ENCODE measurements at places on chromosomes 3 and 15. TPM values are rescaled to one million over a fixed set of nuclear protein-coding genes. Genes with fewer than 3 reads are reported as not detected.

The IL5RA gene
- not detected for total RNA-seq

The ANKRD63 gene
- not detected for total RNA-seq

The TOPAZ1 gene
- total RNA-seq: not detected

The CRABP1 gene
- 803 TPM for total RNA-seq

The PYGO1 gene
- total RNA-seq: 32.2 TPM

- H3K36me3 ChIP-seq: peaks cover 13% of the 10 kb centered on the region
- H3K27me3 ChIP-seq: no peaks in the 10 kb centered on the region
- peaks cover 5% of the 10 kb centered on the region for H3K4me1 ChIP-seq
- peak; percentile 26 for DNase-seq
Measured at GRCh38 chr3:17894434-17895060, 152.1 kb upstream of the TBC1D5 start.

GRCh38 chr15:66630801-66631351 is 65.1 kb upstream of the LCTL start:
- H3K27me3 ChIP-seq: no peaks in the 10 kb centered on the region
- no peak overlapping the region for H3K4me3 ChIP-seq
- no peak overlapping the region for H3K27ac ChIP-seq
- no peaks in the 10 kb centered on the region for H3K36me3 ChIP-seq
- no peak for DNase-seq

- H3K27ac ChIP-seq: no peak overlapping the region
- H3K4me3 ChIP-seq: no peak overlapping the region
- H3K4me1 ChIP-seq: no peaks in the 10 kb centered on the region
- no peak for DNase-seq
- no peaks in the 10 kb centered on the region for H3K27me3 ChIP-seq
Measured at GRCh38 chr3:75985432-75985831, 200.1 kb upstream of the ZNF717 start.

GRCh38 chr3:119630128-119630879 is 30.1 kb downstream of the POPDC2 start:
- H3K27ac ChIP-seq: peak overlapping the region; percentile 28
- no peak overlapping the region for H3K4me3 ChIP-seq
- H3K27me3 ChIP-seq: peaks cover 2% of the 10 kb centered on the region
- peaks cover 4% of the 10 kb centered on the region for H3K4me1 ChIP-seq

GRCh38 chr15:100349321-100349695 is 7.5 kb upstream of the ADAMTS17 start:
- DNase-seq: no peak
- H3K4me1 ChIP-seq: peaks cover 12% of the 10 kb centered on the region
- H3K36me3 ChIP-seq: peaks cover 2% of the 10 kb centered on the region

GRCh38 chr3:32449691-32450090 is 53.0 kb downstream of the CMTM6 start:
- H3K27ac ChIP-seq: peak overlapping the region; percentile 69
- no peaks in the 10 kb centered on the region for H3K27me3 ChIP-seq
- no peak for DNase-seq
- H3K4me3 ChIP-seq: no peak overlapping the region

- H3K36me3 ChIP-seq: peaks cover 5% of the 10 kb centered on the region
- H3K27ac ChIP-seq: no peak overlapping the region
- H3K4me1 ChIP-seq: peaks cover 23% of the 10 kb centered on the region
- no peak overlapping the region for H3K4me3 ChIP-seq
Measured at GRCh38 chr15:25688166-25688565, 175.0 kb downstream of the ATP10A start.

GRCh38 chr3:161557445-161558150 is 61.0 kb downstream of the OTOL1 start:
- H3K36me3 ChIP-seq: no peaks in the 10 kb centered on the region
- H3K4me3 ChIP-seq: no peak overlapping the region
- H3K27me3 ChIP-seq: no peaks in the 10 kb centered on the region
- DNase-seq: no peak
- H3K27ac ChIP-seq: peak overlapping the region; percentile 31

GRCh38 chr3:152915695-152916094 is 80.8 kb downstream of the P2RY1 start:
- no peak for DNase-seq
- no peak overlapping the region for H3K4me3 ChIP-seq
- no peaks in the 10 kb centered on the region for H3K4me1 ChIP-seq
- no peak overlapping the region for H3K27ac ChIP-seq
- no peaks in the 10 kb centered on the region for H3K36me3 ChIP-seq

DNA sequence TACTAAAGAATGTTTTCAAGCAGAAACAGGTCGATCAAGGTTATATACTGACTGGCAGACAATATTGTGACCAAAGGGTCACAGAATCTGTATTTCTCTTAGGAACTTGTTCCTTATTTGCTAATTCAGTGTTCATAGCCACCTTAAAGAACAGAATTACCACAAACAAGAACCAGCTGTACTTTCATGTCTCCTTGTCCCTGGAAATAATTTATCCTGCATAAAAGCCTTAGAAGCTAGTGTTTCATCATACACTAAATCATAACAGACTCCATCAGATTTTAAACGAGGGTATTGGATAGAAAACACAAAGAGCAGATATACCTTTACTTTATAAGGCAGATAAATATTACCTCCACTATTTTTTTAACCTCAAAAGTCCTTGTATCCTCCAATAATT is 6.4 kb downstream of the DNAJC19 start:
- H3K4me3 ChIP-seq: no peak overlapping the region
- H3K4me1 ChIP-seq: peaks cover 9% of the 10 kb centered on the region
- H3K27ac ChIP-seq: no peak overlapping the region
- no peaks in the 10 kb centered on the region for H3K27me3 ChIP-seq

DNA sequence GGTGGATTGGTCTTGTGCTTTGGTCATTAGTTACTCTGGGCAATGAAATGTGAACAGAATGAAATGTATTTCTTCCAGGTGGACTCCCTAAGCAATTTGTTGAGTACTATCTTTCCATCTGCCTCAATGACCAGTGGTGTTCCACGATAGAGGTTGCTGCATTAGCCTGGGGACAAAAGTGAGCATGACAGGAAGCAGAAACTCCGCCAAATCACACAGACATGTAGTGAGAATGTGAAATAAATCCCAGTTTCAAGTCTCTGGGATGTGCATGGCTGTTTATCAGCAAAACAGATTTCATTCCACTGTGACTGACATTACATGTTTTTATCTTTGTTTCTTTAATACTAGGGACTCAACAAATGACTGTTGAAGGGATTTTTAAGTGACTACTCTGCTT is 63.3 kb upstream of the DCBLD2 start:
- H3K27ac ChIP-seq: no peak overlapping the region
- H3K4me3 ChIP-seq: no peak overlapping the region
- H3K27me3 ChIP-seq: no peaks in the 10 kb centered on the region
- no peaks in the 10 kb centered on the region for H3K36me3 ChIP-seq
- H3K4me1 ChIP-seq: no peaks in the 10 kb centered on the region

GRCh38 chr3:178388473-178388872 is 147.8 kb upstream of the KCNMB2 start:
- no peaks in the 10 kb centered on the region for H3K27me3 ChIP-seq
- H3K4me3 ChIP-seq: no peak overlapping the region
- no peaks in the 10 kb centered on the region for H3K36me3 ChIP-seq
- H3K4me1 ChIP-seq: peaks cover 19% of the 10 kb centered on the region
- no peak overlapping the region for H3K27ac ChIP-seq

GRCh38 chr3:194460566-194460965 is 26.2 kb downstream of the ATP13A3 start:
- DNase-seq: no peak
- peaks cover 4% of the 10 kb centered on the region for H3K36me3 ChIP-seq
- H3K4me1 ChIP-seq: peaks cover 5% of the 10 kb centered on the region
- H3K27me3 ChIP-seq: no peaks in the 10 kb centered on the region
- no peak overlapping the region for H3K27ac ChIP-seq

DNA sequence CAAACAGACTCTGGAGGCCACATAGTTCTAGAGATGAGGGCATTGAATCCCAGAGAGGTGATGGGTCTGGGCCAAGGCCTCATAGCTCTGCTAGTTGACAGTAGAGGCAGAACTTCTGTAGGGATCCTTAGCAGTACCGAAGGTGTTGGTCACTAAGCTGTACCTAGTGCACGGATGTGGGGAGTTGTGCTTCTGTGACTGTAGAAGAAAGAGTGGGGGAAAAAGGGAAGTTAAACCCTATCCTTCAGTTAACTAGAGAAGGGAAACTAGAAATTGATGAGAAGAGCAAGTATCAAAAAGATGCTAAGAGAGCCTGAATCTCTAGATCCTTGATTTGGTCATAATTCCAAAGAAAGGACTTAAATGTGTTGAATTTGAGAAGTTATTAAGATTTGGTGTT is 186.7 kb downstream of the NFKBIZ start:
- H3K27me3 ChIP-seq: no peaks in the 10 kb centered on the region
- H3K4me1 ChIP-seq: no peaks in the 10 kb centered on the region
- H3K27ac ChIP-seq: no peak overlapping the region
- no peak for DNase-seq

DNA sequence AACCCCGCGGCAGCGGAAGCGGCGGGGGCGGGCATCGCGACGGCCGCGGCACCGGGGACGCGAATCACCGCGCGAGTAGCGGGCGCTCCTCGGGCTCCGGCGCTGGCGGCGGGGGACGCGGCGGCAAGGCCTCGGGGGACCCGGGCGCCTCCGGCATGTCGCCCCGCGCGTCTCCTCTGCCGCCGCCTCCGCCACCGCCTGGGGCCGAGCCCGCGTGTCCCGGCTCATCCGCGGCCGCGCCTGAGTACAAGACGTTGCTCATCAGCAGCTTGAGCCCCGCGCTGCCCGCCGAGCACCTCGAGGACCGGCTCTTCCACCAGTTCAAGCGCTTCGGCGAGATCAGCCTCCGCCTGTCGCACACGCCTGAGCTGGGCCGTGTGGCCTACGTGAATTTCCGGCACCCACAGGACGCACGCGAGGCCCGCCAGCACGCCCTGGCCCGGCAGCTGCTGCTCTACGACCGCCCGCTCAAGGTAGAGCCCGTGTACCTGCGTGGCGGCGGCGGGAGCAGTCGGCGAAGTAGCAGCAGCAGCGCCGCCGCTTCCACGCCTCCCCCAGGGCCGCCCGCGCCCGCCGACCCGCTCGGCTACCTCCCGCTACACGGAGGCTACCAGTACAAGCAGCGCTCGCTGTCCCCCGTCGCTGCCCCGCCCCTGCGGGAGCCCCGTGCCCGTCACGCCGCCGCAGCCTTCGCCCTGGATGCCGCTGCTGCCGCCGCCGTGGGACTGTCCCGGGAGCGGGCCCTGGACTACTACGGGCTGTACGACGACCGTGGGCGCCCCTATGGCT is 675 bp downstream of the RBM15B start:
- H3K27ac ChIP-seq: peak overlapping the region; percentile 98
- H3K36me3 ChIP-seq: peaks cover 41% of the 10 kb centered on the region
- H3K4me3 ChIP-seq: peak overlapping the region; percentile 88
- peaks cover 60% of the 10 kb centered on the region for H3K4me1 ChIP-seq
- DNase-seq: no peak
- H3K27me3 ChIP-seq: peaks cover 3% of the 10 kb centered on the region

GRCh38 chr3:195259475-195260279 is 11.3 kb downstream of the XXYLT1 start:
- peak overlapping the region; percentile 80 for H3K4me3 ChIP-seq
- DNase-seq: peak; percentile 85
- H3K36me3 ChIP-seq: peaks cover 2% of the 10 kb centered on the region

- DNase-seq: no peak
- no peaks in the 10 kb centered on the region for H3K4me1 ChIP-seq
- no peak overlapping the region for H3K27ac ChIP-seq
Measured at GRCh38 chr3:1696669-1697275, 401.9 kb upstream of the CNTN4 start.

DNA sequence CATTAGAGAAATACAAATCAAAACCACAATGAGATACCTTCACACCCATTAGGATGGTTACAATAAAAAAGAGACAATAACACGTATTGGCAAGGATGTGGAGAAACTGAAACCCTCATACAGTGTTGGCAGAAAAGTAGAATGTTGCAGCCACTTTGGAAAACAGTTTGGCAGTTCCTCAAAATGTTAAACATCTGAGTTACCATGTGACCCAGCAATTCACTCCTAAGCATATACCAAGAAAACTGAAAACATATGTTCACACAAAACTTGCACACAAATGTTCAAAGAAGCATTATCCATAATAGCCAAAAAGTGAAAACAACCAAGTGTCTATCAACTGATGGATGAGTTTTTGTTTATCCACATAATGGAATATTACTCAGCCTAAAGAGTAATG is 166.9 kb upstream of the FAM3D start:
- DNase-seq: no peak
- H3K4me1 ChIP-seq: peaks cover 11% of the 10 kb centered on the region
- no peak overlapping the region for H3K4me3 ChIP-seq
- H3K27me3 ChIP-seq: no peaks in the 10 kb centered on the region

All from neural crest cell (in vitro differentiated cells).